CD4-positive, alpha-beta T cell treated with Interleukin-2 at 100 ng/mL for 4 hours (primary cell): ENCODE measurements at places on chromosomes 11 and 22.

DNA sequence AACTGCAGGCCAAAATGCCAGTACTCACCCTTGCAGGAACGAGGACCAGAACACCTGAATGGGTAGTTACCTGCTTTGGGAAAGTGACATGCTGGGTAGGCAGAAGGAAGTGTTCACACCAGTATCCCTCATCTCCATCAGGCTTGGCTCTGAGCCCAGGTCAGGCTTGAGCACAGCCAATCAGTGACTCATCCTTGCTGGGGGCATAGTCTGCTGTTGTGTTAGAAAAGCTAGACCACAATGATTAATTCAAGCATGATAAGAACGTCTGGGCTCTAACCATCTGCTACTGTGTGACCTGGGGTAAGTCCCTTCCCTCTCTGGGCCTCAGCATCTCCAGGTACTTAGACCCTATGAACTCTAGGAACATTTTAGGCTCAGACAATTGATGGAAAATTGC lies 450.4 kb downstream of the MIAT start:
- DNase-seq: no peak

DNA sequence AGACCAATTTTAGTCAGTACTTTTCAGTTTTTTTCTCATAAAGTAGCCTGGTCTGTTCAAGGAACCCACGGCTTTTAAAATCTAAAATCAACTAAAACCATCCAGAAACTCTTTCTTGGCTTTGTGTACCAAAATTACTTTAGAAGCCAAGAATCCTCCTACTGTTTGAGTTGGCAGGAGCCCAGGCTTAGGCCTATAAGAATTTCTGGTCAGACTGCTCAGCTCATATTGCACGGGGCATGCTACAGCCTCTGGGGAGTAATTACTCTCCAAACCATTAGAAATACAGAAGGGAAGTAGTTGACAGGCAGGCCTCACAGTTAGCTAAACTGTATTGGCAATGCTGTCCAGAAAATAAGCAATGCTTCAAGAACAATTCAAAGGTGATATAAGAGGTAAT lies 1862.9 kb upstream of the RAG2 start:
- DNase-seq: no peak

- peak; percentile 72 for DNase-seq
These were observed 6.9 kb downstream of the KMT5B start for GRCh38 chr11:68206211-68206610.

GRCh38 chr11:73114110-73114834 lies 27.8 kb downstream of the FCHSD2 start:
- no peak for DNase-seq

DNA sequence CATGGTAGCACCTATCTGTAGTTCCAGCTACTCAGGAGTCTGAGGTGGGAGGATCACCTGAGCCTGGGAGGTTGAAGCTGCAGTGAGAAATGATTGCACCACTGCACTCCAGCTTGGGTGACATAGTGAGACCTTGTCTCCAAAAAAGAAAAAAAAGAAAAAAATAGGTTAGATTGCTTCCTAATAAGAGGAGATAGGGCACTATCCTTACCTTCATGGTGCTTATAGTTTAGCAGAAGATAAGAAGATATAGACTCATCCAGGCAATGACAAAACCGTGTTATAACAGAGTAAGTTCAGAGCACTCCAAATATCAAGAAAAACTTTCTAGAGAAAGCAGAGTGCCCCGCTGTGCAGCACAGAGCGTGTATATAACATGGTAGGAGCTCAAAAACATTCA lies 42.1 kb downstream of the RRP8 start:
- DNase-seq: no peak
